ENCODE measurements at places on chromosomes 7 and 10.
A peak's percentile ranks its signal among the peaks of the same experiment; 100 is the strongest.

DNA sequence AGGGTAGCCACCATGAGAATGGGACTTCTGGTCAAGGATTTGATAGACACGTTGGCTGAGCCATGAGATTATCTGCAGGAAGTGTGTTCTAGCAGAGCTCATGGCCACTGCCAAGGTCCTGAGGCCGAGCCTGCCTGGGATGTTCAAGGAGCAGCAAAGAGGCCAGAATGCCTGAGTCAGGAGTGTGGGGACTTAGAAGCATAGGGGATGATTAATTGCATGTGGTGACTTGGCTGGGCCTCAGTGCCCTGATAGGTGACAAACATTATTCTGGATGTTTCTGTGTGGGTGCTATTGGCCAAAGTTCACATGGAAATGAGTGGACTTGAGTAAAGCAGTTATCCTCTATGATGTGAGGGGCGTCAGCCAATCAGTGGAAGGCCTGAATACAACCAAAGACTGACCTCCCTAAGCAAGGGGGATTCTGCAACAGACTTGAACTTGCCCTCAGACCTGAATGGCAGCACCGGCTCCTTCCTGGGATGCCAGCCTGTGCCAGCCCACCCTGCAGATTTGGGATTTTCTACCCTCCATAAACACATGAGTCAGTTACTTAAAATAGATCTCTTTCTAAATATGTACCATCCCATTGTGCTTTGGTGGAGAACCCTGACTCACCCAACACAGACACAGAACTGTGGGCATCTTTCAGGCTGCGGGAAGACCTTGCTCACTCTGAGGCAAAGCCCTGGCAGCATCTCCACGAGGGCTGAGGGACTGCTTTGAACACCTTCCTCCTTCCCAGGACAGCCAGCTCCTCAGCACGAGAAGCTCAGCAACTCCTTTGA lies 363.9 kb upstream of the MGMT start:
- no peak for DNase-seq

DNA sequence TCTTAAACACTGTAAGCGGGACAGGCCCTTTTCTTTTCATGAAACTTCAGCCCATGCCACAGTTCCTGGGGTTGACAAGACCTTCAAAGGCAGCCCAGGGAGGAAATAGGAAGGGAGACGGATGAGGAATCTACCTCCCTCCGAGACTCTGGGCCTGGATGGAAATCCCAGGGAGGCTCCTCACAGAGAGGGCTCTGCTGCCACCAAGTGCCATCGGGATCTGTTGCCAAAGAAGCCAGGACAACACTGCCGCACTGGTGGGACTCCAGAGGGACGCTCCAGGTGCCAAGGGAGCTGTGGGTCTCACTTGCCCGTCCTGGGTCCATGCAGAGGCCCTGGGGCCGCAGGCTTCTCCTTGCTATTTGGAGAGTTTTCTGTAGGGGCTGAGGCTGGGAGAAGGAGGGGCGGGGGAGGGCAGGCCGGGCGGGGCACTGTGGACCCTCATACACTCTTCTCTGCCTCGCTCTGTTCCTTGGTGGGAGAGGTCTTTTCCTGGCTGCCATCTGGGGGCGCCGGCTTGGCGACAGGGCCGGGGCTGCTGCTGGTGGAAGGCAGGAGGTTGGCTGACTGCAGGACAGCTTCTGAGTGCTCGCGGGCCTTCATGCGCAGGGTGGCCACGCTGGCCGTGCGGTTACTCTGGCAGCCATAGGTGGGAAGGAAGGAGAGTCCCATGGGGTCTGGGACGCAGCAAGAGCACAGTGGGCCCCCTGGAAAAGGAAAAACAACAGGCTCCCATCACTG lies 30.0 kb downstream of the DRGX start:
- DNase-seq = no peak

DNA sequence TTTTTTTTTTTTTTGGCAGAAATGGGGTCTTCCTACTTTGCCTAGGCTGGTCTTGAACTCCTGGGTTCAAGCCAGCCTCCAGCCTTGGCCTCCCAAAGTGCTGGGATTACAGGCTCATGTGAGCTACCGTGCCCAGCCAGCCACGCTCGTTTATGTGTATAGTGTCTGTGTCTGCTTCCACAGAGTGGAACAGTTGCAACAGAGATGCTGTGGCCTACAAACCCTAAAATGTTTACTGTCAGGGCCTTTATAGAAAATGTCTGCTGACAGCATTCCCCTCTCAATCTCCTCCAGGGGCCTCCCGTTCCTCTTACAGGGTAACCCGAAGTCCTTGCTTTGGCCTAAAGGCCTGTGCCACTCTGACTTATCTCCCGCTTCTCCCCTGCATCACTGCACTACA lies 87.6 kb upstream of the LEP start:
- DNase-seq = no peak

GRCh38 chr10:97074256-97075145 lies 111.3 kb downstream of the SLIT1 start:
- peak; percentile 13 for DNase-seq

- DNase-seq = no peak
Measured at GRCh38 chr7:116981939-116982338, 28.6 kb downstream of the ST7 start.

DNA sequence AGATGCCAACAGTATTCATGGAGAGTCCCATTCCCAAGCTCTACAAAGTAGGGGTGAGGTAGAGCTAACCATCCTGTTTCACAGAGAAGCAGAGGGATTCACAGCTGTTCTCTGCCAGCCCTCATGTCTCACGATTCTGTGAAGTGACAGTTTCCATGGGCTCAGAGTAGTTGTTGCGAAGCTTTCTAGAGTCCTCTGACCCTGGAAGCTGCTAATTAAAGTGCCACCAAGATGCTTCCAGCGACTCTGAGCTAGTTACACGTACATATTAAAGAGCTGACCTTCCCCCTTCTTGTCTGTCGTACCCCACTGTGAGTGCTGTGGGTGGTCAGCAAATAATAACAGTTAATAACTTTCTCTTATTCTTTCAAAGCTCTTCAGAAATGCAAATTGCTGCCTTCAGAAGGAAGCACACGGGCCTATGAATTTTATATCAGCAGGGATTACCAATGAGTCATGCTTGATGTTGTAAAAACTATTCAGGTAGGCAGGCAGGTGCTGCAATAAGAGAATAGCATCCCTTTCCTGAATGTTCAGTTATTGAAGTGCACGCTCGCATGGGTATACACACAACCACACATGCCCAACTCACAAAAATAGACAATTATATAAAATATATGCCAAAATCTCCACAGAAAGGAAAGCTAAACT lies 34.1 kb downstream of the DNAJB9 start:
- no peak for DNase-seq

GRCh38 chr10:113454341-113455061 lies 98.4 kb upstream of the HABP2 start:
- DNase-seq = peak; percentile 17

GRCh38 chr7:64951250-64951848 lies 39.5 kb downstream of the ZNF117 start:
- peak; percentile 57 for DNase-seq

Data from globus pallidus (tissue), 1 donor.